Fibroblast of skin of abdomen (primary cell): ENCODE measurements at places on chromosomes 7 and 10.
A peak's percentile ranks its signal among the peaks of the same experiment; 100 is the strongest.

GRCh38 chr10:119831656-119832055 is 41.0 kb downstream of the MCMBP start:
- no peak for DNase-seq

DNA sequence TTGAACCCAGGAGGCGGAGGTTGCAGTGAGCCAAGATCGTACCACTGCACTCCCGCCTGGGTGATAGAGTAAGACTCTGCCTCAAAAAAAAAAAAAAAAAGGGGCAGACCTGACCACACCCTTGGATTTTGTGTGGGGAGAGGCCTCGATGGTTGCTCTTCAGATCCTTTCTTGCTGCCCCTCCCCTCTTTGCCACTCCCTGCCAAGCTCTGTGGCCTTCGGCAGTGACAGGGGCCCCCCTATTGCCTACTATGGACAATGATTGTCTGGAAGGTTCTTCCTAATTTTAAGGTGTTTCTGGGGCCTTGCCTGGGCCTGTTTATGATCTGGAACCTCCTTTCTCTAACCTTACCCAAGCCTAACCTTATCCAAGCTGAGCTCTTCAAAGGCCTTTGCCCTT is 795 bp downstream of the PRF1 start:
- no peak for DNase-seq

- no peak for DNase-seq
These were observed 87.3 kb downstream of the LYZL2 start for GRCh38 chr10:30542001-30542894.

DNA sequence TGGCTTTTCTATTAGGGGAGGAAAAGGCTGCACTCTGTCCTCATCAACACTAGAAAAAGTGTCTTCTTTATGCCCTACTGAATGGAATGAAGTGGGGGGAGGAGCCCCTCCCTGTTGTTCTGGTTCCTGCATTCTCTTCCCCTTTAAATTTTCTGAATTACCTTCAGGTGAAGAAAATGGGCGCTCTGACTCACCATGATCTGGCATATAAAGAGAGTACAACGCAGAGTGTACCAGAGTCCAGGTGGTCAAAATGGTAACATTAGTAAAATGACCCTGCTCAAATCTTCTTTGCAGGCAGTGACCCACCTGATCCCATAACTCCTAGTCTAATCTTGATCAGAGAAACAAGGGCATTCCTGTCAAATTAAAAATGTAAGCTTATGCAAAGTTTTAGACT is 80.7 kb downstream of the THSD7A start:
- no peak for DNase-seq

DNA sequence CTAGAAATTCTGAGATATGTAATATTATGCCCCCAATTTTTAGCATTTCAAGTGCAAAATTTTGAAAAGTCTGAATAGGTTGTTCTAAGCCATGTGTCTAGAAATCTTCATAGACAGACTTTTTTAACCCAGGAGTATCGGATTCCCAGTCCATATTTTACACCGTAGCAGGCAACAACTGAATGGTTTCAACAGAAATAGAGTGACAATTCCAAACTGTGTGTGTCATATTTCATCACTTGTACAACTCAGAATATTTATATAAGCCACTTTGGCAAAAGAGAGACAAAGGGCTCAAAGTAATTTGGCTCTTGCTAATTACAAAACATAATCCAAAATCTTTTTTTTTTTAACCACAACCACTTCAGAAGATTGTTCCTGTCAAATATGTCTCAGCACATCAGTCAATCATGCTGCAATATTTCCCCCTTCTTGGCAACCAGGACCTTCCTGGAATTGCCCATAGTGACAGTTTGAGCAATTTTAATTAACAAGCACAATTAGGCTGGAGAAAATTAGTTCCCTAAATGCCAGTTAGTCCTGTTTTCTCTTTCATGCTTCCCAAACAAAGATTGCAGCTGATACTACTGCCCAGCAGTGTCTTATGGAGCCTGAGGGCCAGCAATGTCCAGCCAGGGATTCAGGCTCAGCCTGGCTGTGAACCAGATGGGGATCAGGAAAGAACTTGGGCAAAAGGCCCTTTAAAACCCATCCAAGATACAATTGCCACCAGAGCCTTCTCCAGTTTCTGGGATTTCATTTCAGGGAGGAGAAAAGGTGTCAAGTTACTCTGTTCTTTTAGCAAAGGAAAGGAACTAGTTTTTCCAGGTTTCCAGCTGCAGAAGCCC is 533.3 kb upstream of the GHITM start:
- DNase-seq: no peak

DNA sequence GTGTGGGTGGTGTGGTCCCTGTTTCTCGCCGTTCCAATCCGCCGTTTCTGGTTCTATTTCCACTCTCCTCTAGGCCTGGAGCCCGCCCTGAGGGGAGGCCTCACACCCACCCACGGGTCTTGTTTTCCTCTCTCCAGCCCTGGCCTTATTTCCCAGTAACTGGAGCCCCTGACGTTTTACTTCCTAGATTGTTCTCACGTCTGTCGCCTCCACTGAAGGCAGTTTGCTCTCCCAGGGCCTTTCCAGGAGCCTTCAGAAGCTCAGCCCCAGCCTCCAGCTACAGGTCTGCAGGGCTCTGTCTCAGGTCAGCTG is 30.6 kb downstream of the CFAP46 start:
- no peak for DNase-seq

GRCh38 chr10:359093-359492 is 223.8 kb downstream of the ZMYND11 start:
- DNase-seq: no peak

GRCh38 chr7:47039089-47039648 is 542.7 kb downstream of the TNS3 start:
- DNase-seq: no peak

DNA sequence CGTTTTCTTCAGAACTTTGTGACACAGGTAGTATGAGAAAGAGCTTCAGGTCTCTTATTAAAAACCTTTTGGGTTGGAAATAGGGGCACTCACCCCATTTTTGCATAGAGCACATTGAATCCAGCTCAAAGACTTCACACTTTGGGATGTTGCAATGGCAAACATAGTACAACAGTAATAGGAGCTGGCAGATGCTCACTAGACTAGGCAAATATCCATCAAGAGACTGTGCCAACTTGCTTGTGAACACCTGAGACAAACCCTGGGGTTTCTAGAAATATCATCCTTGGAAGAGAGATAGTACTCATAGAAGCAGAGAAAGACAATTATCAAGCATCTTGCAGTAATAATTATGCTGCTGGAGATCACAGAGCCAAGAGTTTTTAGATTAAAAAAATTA is 280.0 kb downstream of the CACNA2D1 start:
- no peak for DNase-seq

DNA sequence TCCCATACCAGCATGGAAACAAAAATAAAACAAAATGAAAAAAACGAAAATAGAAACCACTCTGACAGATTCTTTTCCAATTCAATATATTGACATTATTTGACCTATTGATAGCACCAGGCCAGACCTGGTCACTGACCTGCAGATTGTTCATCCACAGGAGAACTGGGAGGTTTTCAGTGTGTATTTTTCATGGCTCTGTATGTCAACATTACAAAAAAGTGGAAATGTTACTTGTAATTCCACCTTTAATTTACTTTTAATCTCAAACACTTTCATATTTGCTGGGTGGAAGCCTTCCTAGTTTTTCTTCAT is 2.9 kb downstream of the HKDC1 start:
- DNase-seq: no peak

DNA sequence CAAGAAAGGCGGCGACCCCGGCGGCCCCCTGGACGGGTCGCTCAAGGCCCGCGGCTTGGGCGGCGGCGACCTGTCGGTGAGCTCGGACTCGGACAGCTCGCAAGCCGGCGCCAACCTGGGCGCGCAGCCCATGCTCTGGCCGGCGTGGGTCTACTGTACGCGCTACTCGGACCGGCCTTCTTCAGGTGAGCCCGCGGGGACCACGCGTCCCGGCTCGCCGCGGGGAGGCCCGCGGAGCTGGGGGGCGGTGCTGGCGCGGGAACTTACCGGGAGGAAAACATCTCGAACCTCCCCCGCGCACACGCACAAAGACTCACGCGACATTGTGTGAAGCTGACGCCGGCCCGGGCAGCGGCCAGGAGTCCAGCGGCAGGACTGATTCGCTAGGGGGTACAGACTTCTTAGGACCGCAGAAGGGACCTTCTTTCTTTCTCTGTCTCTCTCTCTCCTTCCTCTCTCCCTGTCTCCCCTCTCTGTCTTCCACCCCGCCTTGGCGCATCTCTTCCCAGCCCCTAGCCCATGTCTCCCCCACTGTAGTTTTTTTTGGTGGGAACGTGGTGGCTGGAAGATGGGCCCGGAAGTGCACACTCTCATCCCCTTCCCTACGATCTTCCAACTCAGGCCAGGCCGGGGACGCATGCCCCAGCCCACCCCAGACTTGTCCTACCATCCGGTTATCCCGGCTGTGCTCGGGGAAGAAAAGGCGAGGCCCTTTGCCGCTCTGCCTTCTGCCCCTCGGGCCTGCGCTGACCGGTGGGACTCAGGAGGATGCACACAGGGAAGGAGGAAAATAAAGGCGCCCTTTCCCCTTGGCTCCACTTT is 1.2 kb downstream of the EN2 start:
- DNase-seq: no peak

GRCh38 chr10:54159924-54160323 is 641.1 kb downstream of the PCDH15 start:
- DNase-seq: no peak

DNA sequence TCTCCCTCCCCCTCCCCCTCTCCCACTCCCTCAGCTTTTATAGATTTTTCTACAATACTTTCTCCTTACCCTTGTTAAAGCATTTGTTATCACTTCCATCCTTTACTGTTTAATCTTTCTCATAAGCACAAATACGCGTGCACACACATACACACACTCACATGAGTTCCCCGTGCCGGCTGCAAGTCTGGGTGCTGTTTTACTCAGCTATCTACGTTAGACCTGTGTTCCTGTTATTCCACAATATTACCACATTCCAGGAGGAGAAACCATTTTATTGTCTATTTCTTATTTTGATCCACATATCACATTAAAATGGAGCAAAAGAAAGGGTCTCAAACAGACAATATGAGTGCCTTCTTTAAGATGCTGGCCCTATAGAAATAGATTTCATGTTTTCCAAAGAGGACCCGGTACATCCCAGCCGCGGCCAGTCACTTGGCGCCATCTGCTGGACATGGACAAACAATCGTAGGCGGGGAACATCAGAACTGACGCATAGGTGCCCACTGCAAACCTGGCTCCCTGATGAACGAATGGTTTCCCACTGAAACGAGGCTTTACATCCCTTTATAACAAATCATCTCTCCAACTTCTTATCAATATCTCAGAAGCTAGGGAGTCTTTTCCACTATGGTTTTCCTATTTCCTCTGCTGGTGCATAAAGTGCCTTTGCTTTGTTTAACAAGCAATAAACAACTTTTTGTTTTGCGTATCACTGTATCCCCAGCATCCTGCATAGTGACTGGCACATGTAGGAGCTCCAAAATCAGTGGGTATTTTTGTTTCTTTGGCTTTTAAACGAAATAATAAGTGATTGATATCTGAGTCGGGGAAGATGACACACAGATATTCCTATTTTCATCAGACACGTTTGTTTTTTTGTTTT is 25.2 kb upstream of the OPTN start:
- peak; percentile 52 for DNase-seq

DNA sequence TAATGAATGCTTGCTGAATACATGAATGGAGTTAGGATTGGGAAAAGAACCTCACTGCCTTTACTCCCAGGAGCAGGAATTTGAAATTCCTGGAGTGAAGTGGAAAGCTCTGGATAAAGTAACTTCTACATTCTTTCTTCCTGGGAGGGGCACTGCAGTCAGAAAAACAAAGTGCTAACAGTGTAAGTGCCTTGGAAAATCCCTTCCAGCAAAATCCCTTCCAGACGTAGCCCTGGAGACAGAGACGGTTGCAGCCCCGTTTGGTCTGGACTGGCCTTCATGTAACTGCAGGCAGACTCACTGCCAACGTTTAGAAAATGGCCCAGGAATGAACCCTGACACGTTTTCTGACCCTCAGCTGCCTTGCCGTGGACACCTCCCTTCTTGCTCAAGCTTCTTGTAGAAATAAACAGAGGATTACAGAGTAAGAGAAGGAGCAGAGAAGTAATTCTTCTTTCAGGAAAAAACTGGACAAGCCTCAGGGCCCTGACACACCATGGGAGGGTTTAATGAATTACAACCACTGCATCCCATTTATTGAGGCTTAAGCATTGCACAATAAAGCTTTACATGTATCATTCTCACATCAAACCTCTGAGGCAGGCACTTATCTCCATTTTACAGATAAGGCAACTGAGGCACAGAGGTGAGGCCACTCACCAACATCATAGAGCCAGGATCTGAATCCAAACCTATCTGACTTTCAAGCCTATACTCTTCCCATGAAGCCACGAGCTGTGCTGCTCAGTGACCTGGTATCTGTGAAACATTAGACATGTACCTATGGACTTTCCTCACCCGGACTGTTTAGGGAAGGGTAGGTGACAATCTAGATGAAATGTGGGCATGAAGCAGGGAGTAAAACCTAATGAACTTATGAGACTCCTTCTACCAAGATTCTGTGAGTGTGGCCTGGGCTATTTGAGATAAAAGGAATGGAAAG is 7.8 kb downstream of the ITPRIP start:
- DNase-seq: peak; percentile 78

DNA sequence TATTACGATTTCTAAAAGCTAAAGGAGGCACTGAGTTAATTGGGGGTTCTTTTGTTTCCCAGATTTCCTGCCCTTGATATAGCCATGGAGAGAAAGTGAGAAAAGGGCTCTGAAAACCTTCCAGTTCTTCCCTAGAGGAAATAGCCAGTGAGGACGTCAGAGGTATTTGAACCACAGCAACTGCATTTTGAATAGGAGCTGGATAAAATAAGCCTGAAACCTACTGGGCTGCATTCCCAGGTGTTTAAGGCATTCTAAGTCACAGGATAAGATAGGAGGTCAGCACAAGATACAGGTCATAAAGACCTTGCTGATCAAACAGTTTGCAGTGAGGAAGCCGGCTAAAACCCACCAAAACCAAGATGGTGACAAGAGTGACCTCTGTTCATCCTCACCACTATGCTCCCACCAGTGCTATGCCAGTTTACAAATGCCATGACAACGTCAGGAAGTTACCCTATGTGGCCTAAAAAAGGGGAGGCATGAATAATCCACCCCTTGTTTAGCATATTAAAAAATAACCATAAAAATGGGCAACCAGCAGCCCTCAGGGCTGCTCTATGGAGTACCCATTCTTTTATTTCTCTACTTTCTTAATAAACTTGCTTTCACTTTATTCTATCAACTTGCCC is 85.1 kb upstream of the FRMD4A start:
- no peak for DNase-seq

GRCh38 chr7:91414734-91415133 is 150.5 kb downstream of the FZD1 start:
- DNase-seq: no peak

- no peak for DNase-seq
These were observed 337.4 kb downstream of the DNAJB6 start for GRCh38 chr7:157674027-157674714.
